ENCODE measurements at places on chromosomes 4 and X.

DNA sequence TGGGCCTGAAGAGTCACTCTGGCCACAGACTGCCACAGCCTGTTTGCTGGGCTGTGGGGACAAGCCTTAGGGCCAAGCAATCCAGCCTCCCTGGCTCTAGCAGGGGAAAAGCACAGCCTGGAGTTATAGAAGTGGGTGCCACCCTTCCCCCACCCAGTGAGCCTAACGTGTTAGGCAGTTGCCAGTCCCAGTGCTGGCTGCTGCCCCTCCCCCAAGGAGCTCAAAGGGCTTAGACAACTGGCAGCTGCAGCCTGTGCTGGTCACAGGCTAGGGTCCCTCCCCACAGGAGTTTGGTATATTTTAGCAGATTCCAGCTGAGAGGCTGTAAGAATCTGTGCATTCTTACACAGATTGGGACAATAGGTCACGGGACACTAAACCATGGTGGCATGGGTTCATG is 370.3 kb upstream of the FGF16 start:
- no peak for DNase-seq

DNA sequence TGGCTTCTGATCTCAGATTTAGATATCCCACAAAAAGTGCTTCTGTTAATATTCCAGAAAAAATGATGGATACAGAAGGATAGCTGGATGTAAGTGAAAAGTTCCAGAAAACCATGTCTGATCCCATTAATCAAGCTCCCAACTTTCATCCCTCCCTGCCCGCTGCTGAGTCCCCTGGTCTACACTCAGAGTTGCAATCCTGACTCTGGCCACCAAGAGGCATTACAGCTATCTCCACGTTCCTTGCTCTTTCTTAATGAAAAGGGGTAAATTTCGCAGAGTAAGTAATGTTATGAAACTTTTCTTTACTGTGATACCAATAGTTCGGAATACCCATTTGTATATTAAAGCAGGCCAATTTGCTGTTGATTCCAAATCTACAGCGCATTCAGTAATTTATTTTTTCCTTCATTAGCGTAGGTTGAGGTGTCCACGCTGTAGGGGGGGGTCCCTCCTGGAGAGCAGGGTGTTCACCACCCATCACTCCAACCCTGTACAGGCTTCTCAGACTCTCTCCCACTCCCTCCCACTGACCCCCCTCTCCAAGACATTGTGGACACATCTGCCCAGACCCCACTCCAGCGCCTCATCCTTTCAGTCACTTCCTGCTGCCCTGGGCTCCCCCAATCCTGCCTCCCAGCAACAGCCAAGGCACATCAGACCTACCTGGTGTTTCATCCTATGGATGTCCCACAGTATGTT is 55.1 kb downstream of the RAB40A start:
- DNase-seq = no peak

DNA sequence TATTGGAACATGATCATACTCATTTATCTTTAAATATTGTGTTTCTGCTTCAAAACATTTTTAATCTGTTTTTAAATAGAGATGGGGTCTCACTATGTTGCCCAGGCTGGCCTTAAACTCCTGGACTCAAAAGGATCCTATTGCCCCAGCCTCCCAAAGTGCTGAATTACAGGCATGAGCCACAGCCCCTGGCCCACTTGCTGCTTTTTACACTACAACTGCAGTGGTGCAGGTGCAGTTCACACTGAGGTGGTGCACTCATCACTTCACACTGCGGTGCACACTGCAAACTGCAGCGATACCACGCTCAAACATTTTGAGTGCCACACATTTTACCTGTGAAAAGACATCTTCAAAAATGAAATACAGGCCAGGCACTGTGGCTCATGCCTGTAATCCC is 10.8 kb downstream of the RPS3A start:
- DNase-seq = no peak

- no peak for DNase-seq
Observed at GRCh38 chrX:38379088-38379487, 26.7 kb downstream of the OTC start.

GRCh38 chr4:38386654-38387188 is 277.3 kb upstream of the KLF3 start:
- DNase-seq = no peak

DNA sequence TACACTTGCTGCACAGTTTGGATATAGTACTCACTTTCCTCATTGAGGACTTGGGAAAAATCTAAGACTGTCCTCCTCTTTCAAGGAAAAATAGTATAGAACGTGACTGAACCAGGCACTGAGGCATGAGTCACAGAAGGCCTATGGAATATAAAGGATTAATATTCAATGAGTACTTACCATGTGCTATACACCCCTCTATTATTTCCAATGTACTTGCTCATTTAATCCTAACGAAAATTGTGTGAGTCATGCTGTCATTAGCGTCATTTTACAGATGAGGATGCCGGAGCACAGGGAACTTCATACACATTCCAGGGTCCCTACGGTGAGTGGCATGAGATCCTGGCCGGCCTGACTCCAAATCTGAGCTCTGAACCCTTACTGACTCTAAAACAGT is 2136.2 kb upstream of the TENM3 start:
- DNase-seq = no peak

GRCh38 chrX:24110069-24110468 is 39.5 kb upstream of the ZFX start:
- no peak for DNase-seq

- no peak for DNase-seq
Observed at GRCh38 chr4:174444390-174444789, 77.9 kb downstream of the HPGD start.

DNA sequence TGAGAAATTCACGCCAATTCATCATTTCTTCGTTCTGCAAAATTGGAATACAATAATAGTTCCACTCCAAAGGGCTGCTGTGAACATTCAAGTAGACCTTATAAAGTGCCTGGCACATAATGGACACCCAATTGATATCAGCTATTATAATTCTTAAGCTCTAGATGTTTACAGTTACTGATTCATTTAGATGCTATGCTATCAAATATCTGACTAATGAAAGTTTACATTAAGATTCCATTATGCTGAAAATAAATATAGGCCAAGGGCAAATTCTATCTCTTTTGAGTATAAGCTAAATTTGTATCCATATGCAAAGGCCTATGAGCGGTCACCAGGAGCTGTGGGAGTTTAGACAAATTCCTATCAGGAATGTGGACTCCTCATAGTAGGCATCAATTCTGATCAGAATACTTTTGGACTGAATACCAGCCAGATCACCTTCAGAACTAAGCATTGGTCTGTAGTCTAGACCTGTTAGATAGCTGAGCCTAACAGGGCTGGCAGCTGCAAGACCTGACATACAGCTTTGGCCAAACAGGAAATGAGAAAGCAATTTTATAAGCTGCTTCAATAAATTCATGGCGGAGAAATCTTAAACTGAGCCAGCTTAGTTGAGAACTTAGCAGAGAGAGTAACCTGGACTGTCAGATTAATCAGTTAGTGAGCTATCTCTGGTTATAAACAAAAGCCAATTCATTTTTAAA is 384.3 kb upstream of the ACTRT1 start:
- DNase-seq = no peak

DNA sequence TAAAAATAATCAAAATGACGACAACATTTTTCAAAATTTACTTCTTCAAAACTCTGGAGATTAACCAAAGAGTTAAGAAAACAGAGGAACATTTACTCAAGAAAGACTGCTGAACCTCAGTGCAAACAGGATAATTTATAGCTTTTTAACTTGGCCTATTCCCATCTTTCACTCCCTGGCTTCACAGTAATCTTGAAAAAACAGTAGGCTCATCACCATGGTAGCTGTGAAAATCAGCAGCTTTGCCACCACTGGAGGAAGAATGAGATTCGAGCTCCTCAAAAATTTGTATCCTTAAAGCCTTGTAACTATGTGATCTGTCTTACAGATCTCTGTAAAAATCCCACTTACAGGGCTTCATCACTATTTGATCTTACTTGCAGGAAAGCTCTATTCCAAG is 447.7 kb upstream of the CTSO start:
- no peak for DNase-seq

- DNase-seq = no peak
Observed at GRCh38 chr4:100962698-100963097, 384.6 kb downstream of the PPP3CA start.

DNA sequence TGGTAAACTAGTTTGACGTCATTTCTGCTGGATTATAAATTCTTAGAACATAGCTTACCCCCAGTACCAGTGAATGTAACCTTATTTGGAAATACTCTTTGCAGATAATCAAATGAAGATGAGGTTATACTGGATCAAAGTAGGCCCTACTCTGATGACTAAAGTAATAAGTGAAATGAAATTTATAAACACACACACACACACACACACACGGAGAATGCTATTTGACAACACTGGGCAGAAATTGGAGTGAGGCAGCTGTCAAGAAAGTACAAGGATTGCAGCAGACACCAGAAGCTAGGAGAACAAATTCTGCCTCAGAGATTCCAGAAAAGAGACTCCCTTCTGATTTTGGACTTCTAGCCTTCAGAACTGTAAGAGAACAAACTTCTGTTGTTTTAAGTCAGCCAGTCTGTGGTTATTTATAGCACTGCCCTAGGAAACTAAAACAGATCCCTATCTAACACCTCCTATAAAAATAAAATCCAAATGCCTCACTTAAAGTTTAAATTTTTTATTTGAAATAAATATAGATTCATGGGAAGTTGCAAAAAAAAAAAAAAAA is 448.6 kb downstream of the PCDH18 start:
- no peak for DNase-seq

DNA sequence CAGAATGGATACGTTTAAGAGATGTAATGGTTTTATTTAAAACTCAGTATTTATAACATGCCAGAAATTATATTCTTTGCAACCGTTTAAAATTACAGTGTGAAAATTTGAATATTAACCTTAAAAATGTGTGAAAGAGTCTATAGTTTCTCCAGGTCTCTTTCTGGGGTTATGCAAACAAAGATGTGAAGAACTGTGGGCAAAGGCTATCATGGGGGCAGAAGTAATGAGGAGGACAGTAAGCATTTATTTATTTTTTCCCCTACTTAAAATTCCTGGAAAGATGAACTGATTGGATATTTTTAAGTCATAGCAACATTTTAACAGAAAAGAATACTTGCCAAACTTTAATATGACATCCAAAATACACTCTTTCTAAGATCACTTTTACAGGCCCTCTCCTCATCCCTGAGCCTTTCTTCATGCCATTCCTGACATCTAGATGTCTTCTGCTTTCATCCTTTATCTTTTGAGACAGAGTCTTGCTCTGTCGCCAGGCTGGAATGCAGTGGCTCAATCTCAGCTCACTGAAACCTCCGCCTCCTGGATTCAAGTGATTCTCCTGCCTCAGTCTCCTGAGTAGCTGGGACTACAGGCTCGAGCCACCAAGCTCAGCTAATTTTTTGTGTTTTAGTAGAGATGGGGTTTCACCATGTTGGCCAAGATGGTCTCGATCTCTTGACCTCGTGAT is 46.1 kb downstream of the TMEM131L start:
- DNase-seq = no peak

GRCh38 chr4:70613306-70614183 is 15.0 kb upstream of the ENAM start:
- no peak for DNase-seq

GRCh38 chr4:153560908-153561307 is 94.7 kb downstream of the TMEM131L start:
- no peak for DNase-seq

GRCh38 chrX:96372313-96373046 is 312.2 kb upstream of the DIAPH2 start:
- DNase-seq = no peak

- DNase-seq = no peak
Observed at GRCh38 chr4:14143892-14144291, 516.4 kb upstream of the BOD1L1 start.

DNA sequence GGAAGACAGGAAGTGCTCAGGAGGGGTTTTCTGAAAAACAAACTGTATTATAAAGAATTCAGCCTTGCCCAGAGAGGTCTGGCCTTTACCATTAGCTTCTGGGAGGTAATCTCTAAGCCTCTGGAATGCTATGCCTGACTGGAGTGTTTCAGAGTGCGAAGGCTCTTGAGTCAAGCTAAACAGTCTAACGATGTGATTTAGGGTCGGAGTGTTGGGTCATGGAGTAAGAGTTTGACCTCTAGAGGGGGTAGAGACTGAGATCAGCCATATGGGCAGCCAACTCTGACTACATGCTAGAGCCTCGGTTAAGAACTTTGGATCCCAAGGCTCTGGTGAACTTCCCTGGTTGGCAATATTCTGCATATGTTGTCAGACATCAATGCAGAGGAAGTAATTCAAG is 15.0 kb downstream of the BOD1L1 start:
- DNase-seq = no peak

- DNase-seq = no peak
Observed at GRCh38 chr4:100062921-100063320, 112.8 kb upstream of the H2AZ1 start.

DNA sequence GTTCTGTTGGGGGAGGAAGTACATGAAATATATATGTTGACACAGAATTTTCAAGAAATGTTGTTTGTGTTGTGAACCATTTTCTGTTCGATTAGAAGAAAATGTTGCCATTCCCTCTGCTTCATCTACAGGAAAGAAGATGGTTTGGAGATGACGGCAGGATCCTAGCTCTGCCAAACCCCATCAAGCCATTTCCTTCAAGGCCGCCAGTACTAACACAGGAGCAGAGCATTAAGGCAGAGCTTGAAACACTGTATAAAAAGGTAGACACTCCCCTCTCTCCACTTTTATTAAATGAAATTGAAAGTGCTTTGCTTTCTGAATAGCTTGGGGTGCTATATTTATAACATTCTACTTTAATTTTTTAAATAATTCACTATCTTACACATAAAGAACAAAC is 46.8 kb downstream of the CC2D2A start:
- DNase-seq = no peak

- no peak for DNase-seq
Observed at GRCh38 chr4:76579596-76580375, 144.8 kb downstream of the SHROOM3 start.

- DNase-seq = no peak
Observed at GRCh38 chrX:20217906-20218305, 48.8 kb downstream of the RPS6KA3 start.

DNA sequence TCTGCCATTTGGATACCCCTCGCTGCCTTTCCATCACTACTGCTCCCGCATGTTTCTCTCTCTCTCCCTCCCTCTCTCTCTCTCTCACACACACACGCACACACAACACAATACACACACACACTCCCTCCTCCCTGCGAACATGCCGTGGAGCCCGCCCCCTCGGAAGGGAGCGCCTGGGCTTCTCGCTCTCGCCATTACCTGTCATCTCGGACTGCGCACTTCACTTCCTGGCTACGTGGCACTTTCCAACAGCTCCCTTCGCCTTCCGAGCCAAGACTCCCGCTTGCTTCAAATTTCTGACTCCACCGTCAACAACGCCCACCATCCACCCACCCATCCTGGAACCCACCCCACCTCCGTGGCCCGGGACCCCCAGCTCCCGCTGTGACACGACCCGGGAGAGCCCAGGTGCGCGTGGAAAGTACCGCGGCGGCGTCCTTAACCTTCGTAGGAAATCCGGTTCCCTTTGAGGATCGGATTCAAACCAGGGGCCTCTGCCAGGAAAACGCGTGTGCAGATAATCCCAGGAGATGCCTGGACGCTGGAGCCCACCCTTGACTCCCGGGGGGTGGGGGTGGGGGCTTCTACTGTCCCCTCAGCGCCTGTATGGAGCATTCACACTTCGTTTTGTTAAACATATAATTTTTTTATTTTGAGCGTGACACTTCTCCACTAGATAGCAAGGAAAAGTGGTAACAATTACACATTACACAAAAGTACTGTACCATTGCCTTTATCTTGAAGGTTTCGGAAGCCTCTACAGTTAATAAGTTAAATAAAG is 12.5 kb downstream of the ARX start:
- DNase-seq = no peak

Data from GM18507 (cell line).